Stimulated activated CD4-positive, alpha-beta T cell treated with anti-CD3 and anti-CD28 coated beads, Interleukin-1b, Interleukin-23, amount 100 ng/mL, for 1 hour (primary cell): ENCODE measurements at places on chromosomes 5 and 9.

- no peak for DNase-seq
Measured at GRCh38 chr5:44150075-44150723, 239.0 kb downstream of the FGF10 start.

GRCh38 chr9:120267929-120268328 is 312.0 kb downstream of the CDK5RAP2 start:
- no peak for DNase-seq

- DNase-seq, result no peak
Measured at GRCh38 chr5:176954050-176954449, 52.5 kb downstream of the UIMC1 start.

DNA sequence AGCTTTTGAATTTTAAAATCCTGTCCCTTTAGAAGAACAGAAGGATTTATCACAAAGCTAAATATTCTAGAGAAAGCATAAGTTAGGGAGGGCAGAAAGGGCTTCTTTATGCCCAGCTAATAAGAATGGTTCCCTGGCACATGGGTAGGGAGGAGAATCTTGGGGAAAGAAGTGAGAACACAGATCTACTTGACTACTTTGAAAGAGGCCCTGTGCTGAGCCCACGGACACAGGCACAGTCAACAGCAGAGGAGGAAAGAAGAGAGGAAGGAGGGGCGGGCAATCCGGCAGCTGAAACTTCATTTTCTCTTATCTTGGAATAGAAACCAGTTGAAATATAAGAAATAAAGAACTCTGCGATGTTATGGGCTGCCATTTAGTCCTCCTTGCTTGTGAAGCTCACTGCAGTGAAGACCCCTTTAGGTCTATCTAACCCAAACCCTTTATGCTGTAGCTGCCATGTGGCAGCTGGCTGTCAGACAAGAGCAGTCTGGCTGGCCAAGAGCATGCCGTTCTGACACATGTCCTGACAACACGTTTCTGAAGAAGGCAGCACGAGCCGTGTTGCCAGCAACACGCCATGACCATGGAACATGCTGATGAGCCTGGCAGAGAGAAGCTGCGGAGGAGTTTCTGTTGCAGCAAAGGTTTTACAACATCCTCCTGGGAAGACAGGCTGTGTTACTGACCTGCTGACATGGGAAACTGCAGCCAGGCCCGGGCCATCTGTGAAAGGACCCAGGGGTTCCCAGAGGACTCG is 34.2 kb downstream of the ABLIM3 start:
- DNase-seq, result no peak

DNA sequence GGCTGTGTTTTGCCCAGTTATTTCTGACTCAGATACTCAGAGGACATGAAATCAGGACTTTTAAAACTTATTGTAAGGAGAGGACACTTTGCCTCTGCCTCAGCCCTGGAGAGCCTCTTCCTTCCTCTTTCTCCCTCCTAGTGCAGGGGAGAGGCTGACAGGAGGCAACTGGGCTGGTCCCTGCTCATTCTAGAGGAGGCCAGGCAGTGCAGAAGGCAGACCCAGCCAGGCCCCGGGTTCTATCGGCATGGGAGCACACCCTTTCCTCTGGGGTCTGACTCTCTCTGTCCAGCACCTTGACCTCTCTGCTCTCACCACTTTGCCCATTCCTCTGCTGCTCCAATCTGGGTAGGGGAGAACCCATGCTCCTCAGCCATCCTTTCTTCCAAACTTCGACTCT is 16.0 kb upstream of the SMIM32 start:
- no peak for DNase-seq

- DNase-seq, result no peak
Measured at GRCh38 chr9:16899606-16900005, 29.1 kb upstream of the BNC2 start.

DNA sequence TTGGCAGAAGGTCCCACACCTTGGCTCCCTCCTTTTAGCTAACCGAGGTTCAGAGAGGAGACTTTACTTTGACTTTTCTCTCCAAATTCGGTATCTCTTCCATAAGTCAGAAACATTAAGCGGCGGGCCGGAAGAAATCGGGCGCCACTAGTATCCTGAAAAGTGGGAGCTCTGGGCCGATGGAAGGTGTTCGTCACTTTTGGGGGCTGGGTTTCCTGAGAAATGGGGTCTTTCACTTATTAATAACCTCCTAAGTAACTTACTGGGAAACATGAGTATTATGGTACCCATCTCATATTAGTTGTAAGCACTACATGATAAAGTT is 716 bp downstream of the STX17 start:
- DNase-seq, result no peak

DNA sequence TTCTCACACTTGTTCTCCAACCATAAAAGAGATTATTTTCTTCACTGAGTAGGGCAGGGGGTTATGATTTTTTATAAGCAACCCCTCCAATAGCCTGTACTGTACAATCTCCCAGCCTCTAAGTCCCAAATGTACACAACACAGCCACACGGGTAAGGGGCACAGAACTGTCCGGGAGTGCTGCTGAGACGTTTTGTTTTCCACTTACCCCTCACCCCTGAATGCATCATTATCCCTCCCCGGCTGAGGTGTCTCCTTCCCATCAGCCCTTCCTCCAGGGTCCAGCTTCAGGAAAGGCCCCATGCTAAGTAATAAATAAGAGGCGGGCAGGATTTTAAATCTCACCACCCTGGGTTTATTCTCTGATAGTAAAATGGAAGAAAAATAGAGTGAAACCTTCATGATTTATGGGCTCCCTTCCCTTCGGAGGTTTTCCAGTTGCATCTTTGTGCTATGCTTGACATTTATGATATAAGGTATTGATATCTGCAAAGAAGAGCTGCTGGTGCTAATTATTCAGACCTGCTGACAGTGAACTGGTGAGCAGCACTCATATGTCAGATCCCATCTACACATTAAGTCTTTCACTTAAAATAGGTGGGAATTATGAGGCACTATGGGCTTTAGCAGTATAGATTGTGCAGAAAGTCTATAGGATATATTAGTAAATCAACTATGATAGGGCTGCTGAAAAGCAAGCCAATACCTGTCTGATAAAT is 67.2 kb upstream of the MEGF10 start:
- DNase-seq, result no peak

GRCh38 chr9:136614372-136614922 is 48.3 kb upstream of the EGFL7 start:
- DNase-seq, result no peak

DNA sequence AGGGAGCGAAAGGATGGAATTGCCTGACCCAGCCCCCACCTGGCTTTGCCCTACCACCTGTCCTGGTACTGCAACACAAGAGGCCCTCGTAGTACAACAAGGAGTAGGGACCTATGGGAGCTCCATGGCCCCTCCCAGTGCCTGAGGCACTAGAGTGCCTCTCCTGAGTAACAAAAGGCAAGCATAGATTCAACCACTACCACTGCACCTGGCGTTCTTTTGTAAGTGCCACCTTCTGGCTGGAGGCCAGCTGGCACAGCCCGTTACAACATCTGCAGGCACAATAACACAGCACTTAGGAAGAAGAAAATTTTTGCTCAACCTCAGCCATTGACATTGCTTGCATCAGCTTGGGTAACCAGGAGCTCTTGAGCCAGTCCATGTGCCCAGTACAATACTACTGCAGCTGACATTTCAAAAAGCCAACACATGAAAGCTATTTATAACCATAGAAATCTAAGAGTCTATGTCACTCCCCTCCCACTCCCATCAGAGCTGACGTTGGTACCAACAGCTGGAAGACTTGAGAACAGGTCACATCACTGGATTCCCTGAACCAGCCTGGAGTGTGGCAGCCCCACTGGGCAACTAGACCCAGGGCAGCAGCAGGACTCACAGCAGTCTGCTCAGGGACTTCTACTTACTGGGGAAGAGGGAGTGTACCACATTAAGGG is 17.7 kb upstream of the FAM174A start:
- DNase-seq, result no peak

DNA sequence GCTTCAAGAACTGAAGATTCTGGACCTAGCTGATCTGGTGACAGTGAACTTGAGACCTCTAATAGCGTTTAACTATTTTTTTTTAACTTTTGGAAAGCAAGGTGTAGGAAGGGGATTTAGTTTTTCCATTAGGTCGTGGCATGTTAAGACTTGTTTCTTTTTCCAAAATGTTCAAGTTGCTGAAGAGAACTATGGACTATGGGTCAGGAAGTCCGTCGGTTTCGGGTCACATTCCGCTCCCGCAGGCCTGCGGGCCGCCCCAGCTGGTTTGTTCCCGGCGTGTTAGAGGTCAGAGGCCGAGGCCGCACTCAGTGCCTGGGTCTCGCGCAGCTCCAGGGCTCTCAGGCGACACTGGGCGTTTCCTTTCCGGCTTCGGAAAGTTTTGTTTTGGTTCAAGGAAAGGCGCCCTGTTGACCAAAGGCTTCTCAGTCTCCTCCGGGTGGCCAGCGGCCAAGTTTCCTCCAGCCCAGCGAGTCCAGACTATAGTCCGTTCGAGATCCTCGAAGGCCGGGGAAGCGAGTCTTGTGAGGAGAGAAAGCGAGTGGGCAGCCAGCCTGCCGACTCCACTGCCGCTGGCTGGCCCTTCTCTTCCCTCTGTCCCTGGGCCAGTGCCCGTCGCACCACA is 586 bp upstream of the FCHO2 start:
- DNase-seq, result no peak

DNA sequence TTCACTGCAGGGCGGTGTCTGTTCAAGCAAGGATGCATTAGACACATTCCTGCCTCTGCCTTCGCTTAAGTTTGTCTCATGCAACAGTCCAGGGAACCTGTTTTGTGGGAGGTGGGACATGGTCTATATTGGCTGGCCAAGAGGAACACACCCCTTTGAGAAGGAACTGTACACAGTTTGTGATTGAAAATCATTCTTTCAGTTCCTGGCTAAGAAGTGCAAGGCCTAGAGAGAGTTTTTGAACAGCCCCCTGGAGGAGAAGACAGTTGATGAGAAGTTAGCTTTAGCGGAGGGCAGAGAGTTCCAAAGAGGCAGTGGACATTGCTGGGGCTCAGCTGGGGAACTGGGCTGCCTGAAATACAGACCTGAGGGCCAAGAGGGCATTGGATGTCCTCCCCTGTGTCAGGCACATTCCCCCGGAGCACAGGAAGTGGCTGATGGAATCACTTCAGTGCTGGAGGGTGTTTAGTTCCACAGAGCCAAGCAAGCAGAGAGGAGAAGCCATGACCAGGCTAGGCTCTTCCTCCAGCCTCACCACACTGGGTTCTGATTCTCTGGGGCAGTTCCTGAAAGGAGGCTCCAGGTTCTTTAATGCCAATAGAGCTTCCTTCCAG is 66.6 kb downstream of the RGS3 start:
- DNase-seq, result no peak

DNA sequence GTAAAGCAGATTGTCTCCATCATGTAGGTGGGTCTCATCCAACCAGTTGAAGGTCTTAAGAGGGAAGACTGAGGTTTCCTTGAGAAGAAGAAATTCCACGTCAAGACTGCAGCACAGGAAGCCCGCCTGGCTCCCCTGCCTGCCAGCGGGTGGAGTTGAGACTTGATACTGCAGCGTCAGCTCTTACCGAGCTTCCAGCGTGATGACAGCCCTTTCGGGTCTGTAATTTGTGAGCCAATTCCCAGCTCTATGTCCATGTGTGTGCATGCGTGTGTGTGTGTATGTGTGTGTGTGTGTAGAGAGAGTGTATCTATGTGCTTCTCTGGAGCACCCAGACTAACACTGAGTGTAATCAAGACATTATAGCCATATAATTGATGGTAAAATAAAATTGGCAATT is 379.7 kb upstream of the IRX2 start:
- DNase-seq, result no peak

- DNase-seq, result no peak
Measured at GRCh38 chr5:128646176-128646575, 108.1 kb upstream of the FBN2 start.

GRCh38 chr5:149794487-149794971 is 64.4 kb downstream of the PPARGC1B start:
- DNase-seq, result no peak

GRCh38 chr9:88530051-88530450 is 4.9 kb upstream of the NXNL2 start:
- no peak for DNase-seq

GRCh38 chr5:74401281-74401945 is 239.1 kb downstream of the ENC1 start:
- no peak for DNase-seq
